ENCODE measurements at places on chromosomes 3 and 15.

DNA sequence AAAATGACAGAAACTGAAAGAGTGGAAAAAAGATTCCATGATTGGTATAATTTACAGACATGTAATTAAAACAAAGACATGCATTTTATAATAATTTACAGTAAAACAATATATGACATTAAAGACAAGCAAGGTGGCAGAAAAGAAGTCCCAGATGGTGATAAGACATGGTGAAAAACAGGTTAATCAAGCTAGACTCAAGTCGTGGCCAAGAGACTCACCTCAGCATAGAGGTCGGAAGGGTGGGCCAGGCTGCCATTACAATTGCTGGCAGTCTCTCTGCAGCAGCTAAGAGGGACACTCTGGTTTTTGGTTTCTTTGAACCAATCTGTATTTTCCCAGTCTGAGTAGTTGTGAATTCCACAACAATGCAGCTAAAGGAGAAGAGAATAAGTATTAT is 18.4 kb downstream of the TSPAN3 start:
- DNase-seq, result no peak

- DNase-seq, result no peak
Measured at GRCh38 chr15:42253300-42253699, 19.7 kb upstream of the GANC start.

DNA sequence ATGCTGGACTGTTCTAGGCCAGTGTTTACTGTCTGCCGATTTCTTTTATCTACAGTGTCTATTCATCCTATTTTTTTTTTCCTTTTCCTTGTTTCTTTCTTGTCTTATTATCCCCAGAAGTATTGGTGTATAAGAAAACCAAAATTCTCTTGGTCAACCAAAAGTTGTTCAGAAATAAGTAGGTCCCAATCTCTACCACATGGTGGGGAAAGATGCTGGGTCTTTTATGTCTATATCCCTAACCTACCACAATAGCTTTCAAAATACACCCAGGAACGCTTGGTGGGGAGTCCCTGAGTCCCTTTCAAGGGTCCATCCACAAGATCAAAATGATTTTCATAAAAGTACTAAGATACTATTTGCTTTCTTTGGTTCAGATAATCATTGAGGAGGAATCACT is 225.6 kb downstream of the CLSTN2 start:
- no peak for DNase-seq

GRCh38 chr15:52428297-52428696 is 100.4 kb downstream of the MYO5A start:
- no peak for DNase-seq

GRCh38 chr15:66947471-66947870 is 117.9 kb upstream of the SMAD3 start:
- no peak for DNase-seq

- DNase-seq, result no peak
Measured at GRCh38 chr3:32886296-32886695, 65.1 kb upstream of the CCR4 start.

DNA sequence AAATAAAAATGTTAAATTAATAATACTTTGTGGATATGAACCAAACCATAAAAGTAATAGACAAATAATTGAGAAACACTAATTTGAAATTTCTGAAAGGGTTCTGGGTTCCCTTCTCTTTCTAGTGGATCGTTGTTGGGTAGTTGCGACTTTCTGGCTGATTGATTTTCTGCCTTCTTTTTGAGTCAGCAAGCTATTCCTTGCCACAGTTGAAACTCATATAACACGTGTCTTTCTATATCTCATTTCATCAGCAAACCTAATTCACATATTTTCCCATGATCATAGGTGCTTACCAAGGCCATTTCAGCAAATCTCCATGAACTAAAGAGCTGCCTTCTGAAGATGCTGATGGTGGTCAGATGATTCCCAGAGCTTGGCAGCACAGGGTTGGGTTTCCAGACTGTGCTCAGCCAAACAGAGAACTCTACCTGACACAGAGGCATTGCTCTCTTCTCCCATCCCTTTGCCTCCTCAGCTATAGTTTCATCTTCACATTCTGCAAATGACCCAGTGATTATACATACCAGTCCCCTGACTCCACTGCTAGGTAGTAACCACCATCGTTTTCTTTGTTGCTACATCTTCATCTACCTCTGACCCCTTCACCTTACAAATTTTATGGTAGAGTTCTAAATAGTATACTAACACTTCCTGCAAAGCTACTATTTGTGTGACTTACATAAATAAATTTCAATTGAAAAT is 383.9 kb upstream of the DPH6 start:
- DNase-seq, result no peak
